AG09319 (cell line): ENCODE measurements at places on chromosomes 4 and X.

- no peak for DNase-seq
Observed at GRCh38 chr4:167787231-167787630, 305.1 kb upstream of the ANXA10 start.

DNA sequence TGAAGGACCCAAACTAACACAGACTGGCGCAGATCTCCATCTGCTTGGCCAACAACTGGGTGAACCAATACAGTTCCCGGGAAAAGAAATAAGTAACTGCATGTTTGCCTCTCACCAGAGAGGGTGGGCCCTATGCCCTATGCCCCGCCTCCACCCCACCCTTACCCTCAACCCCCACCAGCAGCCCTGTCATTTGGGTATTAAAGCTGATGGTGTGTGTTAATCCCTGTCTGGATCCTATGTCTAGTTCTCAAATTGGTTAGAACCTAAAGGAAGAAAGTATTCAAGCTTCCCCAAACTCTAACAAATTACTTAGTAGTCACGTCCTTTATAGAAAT is 19.0 kb downstream of the SMPX start:
- DNase-seq = no peak

GRCh38 chrX:39703307-39703706 is 394.5 kb downstream of the BCOR start:
- no peak for DNase-seq

DNA sequence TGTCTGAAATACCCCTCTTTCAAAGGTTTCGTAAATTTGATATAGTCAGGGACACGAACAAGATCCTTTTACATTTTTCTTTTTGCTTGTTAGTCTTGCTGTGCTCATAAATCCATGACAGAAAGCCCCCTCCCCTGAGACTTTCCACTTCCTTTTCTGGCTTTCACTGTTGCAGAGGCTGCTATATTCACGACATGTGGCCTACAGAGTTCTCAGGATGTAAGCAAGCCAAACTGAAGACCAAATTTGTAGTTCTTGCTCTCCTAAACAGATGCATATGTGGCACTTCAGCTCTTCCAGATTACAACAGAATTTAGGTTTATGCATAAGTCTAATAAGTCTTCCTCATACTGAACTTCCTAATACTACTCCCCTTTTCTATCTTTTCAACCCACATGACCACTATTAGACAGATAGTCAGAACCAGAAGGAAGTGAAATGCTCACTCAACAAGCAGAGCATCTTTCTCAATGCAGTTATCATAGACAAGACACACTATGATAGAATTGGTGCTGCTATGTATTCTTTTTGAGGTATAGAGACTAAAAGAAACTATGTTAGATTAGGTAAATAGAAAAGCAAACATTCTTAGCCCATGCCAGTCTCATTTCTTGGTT is 15.0 kb downstream of the BTK start:
- DNase-seq = no peak

DNA sequence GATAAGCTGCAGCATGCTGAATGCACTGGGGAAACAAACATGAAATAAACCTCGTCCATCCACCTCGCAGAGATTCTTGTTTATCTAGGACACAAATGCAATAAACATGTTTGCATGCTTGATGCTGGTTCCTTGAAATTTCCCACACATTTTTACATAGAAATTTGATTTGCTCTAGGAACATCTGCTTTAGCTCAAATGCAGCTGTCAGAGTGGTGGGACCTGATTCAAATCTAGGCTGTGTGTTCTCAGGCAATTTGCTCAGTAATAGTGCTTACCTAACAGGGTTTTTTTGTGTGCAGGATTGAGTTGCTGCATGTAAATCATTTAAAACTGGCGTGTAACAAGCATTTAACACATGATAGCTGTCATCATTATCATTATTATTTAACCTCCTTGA is 293.1 kb downstream of the QDPR start:
- DNase-seq = no peak
